Stimulated activated CD8-positive, alpha-beta memory T cell treated with anti-CD3 and anti-CD28 coated beads, Interleukin-15, amount 100 ng/mL, for 48 hours (primary cell): ENCODE measurements at places on chromosomes 11 and 22.

DNA sequence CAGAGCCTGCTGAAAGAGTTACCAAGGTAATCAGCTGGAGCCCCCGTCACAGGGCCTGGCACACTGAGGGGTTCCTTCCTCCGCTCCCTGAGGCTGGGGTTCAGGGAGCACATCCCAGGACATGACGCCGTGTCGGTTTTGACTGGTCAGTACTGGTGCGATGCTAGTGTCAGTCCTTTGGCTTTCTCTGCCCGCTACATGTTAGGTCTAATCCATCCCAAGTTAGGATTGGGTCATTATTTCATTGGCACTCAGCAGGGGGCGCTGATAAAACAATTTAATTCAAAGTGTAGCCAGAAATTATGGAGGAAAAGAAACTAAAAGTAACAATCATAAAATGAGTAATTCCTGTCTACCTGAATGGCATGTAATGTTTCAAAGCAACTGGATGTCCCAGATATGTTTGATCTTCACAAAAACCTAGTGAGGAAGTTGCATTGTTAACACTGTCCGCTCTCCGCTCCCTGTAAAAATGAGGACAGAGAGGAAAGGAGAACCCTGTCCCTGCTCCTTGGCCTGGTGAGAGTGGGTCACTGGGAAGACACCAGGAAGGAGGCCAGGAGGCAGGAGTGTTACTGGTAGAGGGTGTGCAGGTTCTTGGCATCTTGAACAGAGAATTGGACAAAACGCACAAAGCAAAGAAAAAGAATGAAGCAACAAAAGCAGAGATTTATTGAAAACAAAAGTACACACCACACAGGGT, 27.1 kb downstream of the TSKU start:
- DNase-seq = no peak

- DNase-seq = peak; percentile 93
Measured at GRCh38 chr11:447923-448731, 2.0 kb upstream of the PTDSS2 start.

- DNase-seq = no peak
Measured at GRCh38 chr22:46795140-46795539, 32.7 kb downstream of the TBC1D22A start.

DNA sequence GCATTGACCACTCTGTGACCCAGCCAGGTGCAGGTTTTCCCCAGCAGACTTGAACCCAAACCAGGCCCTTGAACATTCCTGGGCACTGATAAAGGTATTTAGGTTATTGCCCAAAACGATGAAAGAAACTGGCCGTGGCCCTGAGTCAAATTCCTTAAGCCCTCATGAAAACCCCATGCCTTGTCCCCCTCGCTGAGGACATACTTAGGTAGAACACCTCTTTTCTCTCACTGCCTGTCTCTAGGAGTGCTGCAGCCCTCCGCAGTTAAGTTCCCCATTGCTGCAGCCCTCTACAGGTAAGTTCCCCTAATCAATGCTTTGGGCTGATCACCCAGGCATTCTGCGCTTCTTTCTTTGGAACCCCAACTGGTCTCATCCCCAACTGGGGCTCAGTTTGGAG, 961.6 kb downstream of the TBC1D22A start:
- no peak for DNase-seq

DNA sequence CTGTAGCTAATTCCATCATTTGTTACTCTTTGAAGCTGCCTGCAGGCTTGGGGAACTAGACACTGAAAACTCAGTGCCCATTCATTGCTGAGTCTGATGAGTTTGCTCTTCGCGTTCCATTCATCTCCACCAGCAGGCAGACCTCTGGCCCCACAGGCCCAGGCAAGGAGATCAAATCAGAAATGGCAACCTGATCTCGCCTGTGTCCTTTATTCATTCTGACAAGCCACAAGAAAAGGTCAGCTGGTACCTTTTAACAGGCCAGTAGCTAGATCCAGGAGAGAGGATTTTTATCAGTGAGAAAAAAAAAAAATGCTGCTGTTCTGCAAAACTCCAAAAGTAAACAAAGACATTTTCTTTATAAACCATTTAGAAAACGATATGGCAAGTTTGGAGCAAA, 742.5 kb downstream of the ETS1 start:
- no peak for DNase-seq

DNA sequence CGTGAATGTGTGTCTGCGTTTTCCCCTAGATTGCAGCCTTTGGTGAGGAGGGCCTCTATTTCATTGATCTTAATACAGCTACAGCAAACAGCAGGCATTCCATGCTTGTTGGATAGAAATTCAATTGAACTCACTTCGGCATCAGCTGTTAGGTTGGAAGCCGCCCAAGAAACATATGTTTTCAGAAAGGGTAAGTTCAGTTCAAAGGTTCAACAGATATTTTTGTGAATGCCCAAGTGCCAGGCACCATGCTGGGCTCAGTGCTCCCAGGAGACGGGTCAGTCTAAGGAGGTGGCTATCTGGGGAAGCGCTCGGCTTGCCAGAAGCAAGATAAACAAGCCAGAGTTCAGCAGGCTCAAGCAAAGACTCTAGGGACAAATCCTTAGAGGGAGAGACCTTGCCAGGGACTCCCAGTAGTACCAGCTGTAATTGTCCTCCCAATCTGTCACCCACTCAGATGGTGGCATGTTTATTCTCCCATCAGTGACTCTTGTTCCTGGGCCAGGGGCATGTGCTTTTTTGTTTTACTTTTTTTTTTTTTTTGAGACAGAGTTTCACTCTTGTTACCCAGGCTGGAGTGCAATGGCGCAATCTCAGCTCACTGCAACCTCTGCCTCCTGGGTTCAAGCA, 64.5 kb upstream of the LARGE1 start:
- no peak for DNase-seq
